ENCODE measurements at places on chromosomes 5 and 9. TPM values are rescaled to one million over a fixed set of nuclear protein-coding genes. Genes with fewer than 3 reads are reported as not detected.

Gene FOXI1
- total RNA-seq = not detected

Gene PCDHGA11
- total RNA-seq = 4.0 TPM

Gene ZBED3
- 1.6 TPM for total RNA-seq

Gene TTC16
- not detected for total RNA-seq
